ENCODE measurements at places on chromosomes 4 and X.
A peak's percentile ranks its signal among the peaks of the same experiment; 100 is the strongest.

DNA sequence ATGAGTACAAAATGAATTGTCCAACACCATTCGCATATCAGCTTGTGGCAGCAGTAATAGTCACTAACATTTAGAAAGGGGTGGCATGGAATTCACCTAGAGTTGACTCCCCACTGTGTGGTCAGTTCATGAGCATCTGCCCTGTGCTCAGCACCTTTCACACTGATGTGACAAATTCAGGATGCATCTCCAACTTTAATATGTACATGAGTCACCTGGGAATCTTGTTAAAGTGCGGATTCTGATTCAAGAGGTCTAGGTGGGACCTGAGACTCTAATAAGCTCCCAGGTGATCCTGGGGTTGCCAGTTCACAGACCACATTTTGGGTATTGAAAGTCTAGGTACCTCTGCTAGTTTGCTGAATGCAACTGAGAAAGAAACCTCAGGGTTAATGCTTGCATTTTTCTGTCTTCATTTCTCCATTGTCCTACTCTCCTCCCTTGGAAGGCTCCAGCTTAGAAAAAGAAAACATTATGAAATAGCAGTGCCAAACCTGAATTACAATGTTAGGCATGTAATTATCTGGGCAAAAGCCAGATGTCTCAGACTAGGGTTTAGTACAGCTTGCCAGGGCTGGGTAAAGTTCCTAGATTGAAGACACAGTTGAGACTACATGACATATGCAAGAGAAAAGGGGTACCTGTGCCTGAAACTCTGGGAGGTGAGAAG is 32.7 kb downstream of the TMSB4X start:
- no peak for DNase-seq

GRCh38 chr4:5526080-5526846 is 182.1 kb downstream of the EVC2 start:
- no peak for DNase-seq

DNA sequence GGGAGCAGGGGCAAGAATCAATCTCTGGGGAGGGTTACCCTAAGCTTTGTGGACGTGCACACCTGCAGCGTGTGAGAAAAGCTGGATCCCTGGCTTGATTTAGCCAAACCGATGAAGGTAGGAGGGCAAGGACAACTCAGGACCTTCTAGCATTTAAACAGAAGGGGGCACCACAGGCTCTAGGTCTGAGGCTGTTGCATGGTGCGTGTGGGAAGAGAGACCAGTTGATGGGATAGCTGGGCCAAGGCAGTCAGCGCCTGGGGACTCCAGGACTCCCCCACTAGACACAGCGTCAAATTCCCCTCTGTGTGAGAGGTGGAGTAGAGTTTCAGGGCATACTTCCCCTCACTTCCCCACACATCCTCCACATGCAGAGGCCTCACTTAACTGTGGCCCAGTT is 4.3 kb downstream of the GABRQ start:
- no peak for DNase-seq

GRCh38 chr4:16461362-16461761 is 235.1 kb upstream of the TAPT1 start:
- no peak for DNase-seq

DNA sequence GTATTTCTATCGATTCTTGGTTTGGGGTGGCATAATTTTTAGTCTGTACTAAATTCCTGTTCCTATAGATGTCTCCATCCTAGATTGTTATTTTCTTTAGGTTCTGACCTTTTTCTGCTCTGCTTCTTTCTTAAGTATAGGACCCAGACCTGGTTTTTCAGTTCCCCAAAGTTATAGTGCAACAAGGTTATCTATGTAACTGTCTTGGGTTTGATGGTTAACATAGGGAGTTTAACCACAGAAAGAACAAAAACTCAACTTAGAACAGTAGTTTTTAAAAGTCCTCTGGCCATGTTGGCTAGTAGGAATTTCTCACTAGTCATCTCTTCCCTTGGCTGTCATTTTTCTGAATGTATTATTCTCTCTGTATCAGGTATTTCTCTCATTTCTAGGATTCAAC is 38.8 kb upstream of the MAD2L1 start:
- no peak for DNase-seq

- DNase-seq, result peak; percentile 76
These were observed 99.6 kb upstream of the AFAP1 start for GRCh38 chr4:8039290-8039689.

GRCh38 chr4:128663325-128663724 is 146.2 kb upstream of the JADE1 start:
- no peak for DNase-seq

GRCh38 chrX:41257801-41258200 is 76.2 kb upstream of the DDX3X start:
- DNase-seq, result no peak

DNA sequence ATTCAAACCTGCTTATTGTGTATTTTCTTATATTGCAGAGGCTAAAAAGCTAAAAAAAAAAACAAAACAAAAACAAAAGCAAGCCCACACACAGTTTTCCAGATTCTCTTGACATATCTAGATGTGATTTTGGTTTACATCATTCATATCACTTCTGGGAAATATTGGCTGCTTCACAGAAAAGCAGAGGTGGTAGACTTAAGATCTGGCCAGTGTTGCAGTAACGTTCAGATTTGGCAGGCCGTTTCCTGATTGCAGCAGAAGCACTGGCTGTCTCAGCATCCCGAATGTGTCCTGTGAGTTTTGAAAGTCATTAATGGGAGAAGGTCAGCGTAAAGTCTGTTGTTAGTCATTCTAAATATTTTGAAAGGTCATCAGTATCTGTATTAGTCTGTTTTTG is 2062.0 kb downstream of the ARAP2 start:
- no peak for DNase-seq

- no peak for DNase-seq
These were observed 116.5 kb upstream of the RBPJ start for GRCh38 chr4:26204249-26204825.

DNA sequence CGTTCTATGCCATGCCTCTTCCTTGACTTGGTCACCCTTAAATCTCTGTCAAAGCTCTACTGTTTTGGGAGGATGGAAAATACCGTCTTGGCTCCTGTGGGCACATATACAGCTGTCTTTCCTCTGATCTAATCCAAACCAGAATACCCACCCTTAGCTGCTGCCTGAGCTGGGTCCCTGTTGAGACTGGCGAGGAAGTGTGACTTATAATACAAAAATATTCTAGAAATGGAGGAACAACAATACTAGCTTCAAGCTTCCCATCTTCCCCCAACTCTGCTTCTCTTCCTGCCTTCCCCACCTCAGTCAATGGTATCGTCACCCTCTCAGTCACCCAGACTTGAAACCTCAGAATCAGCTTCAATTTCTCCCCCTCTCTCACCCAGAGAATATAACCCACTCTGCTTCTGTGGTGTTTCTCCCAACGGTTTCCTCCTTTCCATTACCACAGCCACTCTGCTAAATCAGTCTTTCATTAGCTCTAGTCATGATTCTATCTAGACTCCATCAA is 599 bp upstream of the IL2RG start:
- no peak for DNase-seq

DNA sequence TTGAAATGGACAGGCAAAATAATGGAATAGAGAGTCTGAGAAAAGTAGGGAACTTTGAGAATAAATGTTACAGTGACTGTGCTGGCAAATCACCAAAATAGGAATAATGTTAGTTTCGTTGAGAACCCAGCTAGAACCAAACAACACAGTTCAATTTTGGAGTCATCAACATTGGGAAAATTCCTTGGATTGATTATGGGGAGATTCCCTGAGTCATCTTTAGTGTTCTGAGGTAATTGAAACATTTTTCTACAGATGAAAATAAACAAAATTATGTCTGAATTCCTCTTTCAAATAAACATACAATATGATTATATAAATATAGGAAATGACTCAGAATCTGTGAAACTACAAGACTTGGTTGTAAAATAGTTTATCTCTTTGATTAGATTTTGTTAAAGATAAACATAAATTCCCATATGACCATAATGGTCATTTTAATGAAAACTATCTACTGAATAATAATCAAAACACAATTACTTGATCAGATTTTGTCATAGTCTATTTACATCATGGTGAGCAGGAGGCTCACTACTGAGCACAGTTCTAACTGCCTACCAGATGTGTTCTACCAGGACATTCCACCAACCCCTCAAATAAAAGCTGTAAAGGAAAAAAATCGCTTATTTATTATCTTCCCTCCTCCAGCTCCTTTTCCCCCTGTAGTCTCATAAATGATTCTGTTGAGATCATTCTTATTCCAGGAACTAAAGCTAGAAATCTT is 51.4 kb upstream of the GABRA2 start:
- no peak for DNase-seq

DNA sequence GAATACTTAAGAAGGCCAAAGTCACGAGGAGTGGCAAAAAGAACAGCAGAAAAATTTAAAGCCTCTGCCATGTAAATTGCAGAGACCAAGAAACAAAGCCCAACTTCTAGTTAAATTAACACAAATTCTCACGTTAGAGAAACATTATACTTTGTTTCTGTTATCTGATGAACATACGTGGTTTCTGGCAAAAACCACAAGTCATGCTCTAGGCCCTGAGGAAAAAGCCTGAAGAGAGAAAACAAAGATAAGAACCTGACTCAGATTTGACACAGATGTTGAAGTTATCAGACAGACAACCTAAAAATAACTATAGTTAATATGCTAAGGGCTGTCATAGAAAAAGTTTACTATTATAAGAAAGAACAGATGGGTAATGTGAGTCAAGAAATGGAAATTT is 149.1 kb upstream of the PCDH10 start:
- DNase-seq, result no peak

DNA sequence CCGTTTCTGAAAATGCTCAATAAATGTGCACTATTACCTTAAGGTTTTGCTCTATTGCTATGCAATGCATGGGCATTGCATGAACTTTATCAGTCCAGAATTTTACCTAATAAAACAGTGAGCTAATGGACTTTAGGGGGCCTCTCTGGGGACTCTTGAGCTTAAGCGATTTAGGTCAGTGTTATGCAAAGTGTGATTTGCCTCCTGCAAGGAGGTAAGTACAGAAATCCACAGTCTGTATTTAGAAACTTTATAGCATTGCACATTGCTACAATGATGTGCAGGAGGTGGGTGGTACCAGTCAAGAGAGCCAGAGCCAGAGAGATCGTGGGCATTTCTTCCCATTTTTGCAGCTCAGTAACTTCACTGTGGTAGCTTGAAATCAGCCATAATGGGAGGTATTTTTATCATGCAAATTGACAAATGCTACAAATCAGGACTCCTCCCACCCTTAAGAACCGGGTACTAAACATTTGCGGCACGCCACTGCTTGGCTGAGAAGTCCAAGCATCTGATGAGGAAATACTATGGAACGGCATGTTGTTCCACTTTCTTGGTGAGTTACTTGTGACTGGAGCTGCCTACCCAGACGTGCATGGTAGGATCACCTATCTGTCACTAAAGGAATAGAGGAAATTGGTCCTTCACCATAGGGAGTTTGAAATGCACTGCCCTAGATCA is 174.6 kb upstream of the PGRMC2 start:
- no peak for DNase-seq

DNA sequence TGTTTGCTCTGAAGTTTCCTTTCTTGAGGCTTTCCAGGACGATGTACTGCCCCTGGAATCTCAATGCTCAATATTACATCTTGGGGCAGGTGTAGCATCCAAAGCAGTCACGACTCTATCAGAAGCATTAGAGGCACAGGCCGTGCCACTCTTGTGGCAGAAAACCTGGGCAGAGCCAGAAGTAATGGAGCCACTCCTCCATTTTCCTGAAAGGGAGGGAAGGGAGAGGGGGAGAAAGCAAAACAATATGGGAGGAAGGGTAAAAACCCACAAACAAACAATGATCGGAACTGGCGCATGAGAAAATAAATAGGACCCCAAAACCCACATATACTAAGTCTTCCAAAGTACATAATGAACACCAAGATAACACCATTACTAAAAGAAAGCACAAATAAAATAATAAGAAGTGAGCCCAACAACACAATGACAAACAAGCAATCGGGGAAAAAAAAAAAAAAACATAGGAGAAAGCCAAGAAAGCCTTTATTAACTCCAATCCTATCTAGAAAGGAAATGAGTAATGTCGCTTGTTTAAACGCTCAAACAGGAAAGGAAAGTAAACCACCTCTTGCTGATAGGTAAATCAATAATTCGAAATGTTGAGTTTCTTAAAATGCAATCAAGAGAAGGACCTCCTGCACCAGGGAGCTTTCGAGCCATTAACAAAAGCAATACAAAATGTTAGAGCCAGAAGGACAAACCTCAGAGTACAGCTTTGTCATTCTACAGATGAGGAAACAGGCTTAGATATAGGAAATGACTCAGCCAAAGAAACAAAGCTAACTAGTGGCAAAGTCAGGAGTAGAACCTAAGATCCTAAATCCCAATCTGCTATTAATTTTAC is 117.4 kb downstream of the ATRX start:
- DNase-seq, result no peak

DNA sequence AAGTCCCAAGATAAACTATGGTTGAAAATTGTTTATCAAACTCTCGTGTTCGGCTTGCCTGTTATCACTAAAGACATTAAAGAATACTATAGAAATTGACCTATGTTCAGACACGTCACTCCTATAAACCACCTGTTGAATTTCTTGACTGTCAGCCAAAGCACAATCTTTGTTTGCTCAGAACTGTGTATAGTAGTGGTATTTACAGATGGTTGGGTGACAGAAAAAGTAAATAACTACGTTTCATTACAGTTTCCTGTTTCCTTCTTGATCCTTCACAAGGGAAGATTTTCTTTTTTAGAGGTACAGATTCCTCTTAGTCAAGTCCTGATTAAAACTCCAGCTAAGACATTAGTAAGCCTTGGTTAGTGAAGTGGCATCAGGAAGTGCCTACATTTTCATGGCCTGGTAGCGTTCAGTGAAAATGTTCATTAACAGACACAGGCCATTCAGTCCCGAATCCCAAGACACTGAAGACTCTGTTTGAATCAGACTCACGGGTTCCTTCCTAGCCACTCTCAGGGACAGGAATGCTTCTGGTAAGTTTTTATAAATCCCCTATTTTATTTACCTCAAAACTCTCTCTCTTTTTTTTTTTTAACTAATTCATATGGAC is at the start of gene SMIM31:
SMIM31 (plus strand) TSS at position 259 of the 616 bp plus-strand sequence. CDS start 16,313 bp downstream, outside the sequence.
- no peak for DNase-seq
